ENCODE measurements at places on chromosomes 7 and 10. TPM values are rescaled to one million over a fixed set of nuclear protein-coding genes. Genes with fewer than 3 reads are reported as not detected.

DNA sequence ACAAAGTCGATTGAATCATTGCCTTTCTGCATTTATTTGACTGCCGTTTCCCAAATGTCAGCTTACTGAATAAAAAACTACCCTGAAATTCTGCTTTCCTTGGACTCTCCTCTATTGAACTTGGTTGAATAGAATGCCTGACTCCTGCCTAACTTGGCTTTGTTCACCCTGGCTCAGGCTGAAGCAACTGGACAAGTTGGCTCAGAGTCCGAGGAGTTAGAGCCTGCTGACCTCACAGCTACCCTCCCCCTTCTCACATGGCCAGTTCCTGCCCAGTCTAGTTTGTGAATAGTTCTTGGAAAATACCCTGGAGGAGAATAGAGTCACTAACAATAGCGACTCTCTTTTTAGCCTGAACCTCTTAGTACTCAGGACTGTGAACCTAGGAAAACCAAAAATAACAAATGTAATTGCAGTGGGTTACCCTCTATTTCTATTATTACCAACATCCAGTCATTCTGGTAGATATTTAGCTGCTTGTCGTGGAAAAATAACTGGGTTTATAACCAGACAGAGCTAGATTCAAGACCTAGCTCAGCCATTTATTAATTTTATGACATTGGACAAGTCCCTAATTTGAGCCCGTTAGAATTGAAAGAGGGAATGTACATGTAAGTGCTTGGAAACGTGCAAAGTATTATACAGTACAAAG is 17.3 kb upstream of the NRBF2 start:
- DNase-seq, result no peak

DNA sequence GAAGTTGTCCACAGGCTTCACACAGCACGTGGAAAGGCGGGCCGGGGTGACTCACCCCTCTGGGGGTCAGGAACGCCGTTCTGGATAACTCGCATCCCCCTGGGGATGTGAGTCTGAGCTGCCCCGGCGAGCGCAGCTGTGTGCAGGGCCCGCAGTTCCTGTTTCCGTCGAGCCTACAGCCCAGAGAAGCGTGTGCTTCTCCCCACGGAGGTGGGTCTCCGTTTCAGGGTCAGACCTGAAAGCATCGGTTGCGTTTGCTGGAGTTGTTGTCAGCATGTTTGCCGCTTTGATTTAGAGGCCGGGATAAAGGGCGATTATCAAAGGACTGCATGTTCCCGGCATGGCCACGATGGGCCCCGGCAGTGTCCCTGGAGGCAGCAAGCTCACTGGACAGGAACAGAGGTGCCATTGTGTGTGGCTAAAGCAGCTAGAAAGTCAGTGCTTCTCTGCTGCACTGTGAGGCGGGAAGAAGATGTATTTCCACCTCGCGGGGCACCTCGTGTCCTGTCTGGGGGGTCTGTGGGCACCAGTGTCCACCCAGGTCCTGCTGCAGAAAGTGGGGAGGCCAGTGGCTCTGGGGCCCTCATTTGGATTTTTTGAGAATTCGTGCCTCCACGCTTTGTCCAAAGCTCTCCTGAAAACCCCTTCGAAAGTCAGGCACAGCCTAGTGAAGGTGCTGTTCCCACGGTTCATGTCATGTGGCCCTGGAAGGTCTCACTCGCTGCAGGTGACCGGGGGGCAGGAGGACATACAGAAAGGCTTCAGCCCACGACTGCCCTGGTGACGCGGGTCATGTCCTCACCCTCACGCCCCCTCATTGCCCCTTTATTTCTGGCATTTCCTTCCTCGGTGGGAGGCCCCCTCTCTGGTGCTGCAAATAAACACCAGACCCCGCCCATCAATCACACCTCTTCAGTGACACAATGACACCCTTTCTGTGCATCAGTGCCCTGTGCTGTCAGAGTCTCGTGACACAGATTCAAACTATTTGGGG is 27.4 kb upstream of the GDI2 start:
- no peak for DNase-seq

- no peak for DNase-seq
Measured at GRCh38 chr7:16805441-16805840, 642 bp upstream of the AGR2 start.

- no peak for DNase-seq
Measured at GRCh38 chr10:117547016-117547715, 4.6 kb downstream of the EMX2 start.

DNA sequence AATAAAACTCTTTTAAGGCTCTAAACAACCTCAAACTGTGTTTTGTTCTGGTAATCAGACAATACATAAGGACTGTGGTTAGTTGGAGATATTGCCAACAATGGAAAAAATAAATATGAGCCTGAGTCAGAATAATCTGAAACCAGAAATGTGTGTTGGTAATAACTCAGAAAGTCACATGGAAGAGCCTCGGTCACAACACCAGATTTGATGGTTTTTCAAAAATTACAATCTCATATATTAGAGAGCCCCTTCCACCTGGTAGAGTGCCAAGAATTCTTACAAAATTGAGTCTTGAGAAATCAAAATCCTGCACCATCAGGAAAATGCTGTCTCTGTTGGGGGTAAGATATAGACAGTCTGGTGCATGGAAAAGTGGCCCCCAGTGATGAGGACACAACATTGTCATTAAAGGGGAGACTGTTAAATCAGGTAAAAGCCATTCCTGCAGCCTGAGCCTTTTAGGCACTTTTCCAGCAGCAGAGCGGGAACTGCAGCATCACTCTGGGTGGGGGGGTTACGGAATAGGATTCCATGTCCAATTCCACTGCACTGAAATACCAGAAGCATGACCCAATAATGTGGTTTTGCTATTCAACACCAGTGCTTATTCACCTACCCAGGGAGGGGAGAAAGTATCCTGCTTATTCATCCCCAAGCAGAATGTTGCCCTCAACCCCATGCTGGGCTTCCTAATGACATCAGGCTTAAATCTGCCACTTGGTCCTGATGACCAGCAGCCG is 9.5 kb upstream of the ADAM12 start:
- no peak for DNase-seq

GRCh38 chr7:88042157-88042556 is 108.1 kb downstream of the ADAM22 start:
- no peak for DNase-seq

DNA sequence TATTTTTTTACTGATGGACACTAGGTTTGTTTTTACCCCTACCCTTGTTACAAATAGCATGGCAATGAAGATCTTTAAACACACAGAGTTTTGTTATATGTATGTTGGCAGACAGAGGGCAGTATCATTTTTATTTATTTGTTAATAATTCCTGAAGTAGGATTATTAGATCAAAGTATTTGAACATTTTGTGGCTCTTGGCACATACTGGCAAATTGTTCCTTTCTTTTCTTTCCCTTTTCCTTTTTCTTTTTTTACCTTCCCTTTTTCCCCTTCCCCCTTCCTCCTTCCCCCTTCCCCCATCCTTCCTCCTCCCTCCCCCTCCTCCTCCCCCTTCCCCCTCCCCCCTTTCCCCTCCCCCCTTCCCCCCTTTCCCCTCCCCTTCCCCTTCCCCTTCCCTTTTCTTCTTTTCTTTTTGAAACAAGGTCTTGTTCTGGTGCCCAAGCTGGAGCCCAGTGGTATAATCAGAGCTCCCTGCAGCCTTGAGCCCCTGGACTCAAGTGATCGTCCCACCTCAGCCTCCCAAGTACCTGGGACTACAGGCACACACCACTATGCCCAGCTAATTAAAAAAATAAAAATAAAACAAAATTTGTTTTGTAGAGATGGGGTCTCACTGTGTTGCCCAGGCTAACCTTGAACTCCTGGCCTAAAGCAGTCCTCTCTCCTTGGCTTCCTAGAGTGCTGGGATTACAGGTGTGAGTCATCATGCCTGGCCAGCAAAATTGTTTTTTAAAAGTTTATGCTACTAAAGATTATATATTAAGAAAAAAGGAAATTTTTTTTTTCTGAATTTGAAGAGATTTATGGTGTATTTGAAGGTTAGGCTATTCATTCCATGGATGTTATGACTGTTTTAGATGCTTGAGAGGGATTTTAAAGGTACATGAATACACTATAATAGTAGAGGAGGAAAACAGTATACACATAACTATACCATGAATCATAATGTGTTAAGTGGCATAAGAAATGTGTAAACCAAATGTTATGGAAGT is 39.3 kb downstream of the SEPTIN7 start:
- DNase-seq, result no peak

GRCh38 chr7:115980159-115980558 is 50.4 kb downstream of the TFEC start:
- DNase-seq, result no peak

GRCh38 chr7:128744366-128744905 is 5.3 kb downstream of the CALU start:
- no peak for DNase-seq

- DNase-seq, result no peak
Measured at GRCh38 chr7:871900-872537, 4.3 kb upstream of the GET4 start.

GRCh38 chr10:26448706-26449435 is 10.7 kb downstream of the APBB1IP start:
- peak; percentile 87 for DNase-seq

GRCh38 chr7:21256310-21256877 is 171.5 kb upstream of the SP4 start:
- peak; percentile 39 for DNase-seq

DNA sequence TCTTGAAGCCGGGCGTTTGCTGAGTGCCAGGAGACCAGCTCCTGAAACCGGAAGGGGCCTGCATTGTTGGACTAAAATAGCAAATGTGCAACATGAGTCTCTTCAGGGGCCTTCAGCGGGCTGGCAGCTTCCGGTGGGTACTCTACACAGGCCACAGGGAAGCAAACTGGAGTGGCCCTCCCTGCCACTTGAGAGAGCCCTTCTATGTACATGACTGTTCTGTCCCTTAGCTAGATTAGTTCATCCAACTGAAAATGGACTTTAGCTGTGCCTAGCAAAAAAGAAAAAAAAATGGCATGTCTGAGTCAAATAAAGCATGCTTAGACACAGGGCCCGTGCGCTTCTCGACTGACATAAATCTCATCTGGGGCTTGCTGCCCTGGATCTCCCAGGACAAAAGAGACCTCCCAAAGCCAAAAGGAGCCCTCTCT is 115.3 kb upstream of the TCF7L2 start:
- DNase-seq, result no peak

GRCh38 chr10:67837541-67838314 is at the start of gene DNAJC12:
DNAJC12 (minus strand) TSS chr10:67838188; CDS start chr10:67838011, 177 bp downstream.
- DNase-seq, result no peak

- no peak for DNase-seq
Measured at GRCh38 chr7:106752367-106752766, 91.4 kb upstream of the CCDC71L start.

MOGAT3 gene
- total RNA-seq, result not detected

SLC16A9 gene
- 0.48 TPM for total RNA-seq

CCL24 gene
- total RNA-seq, result not detected

TFR2 gene
- 9.2 TPM for total RNA-seq

PUS7 gene
- 5.1 TPM for total RNA-seq

SGCE gene
- 0.93 TPM for total RNA-seq
